Suprapubic skin (tissue), 4 donors: ENCODE measurements at places on chromosomes 4 and X. TPM values are rescaled to one million over a fixed set of nuclear protein-coding genes. Genes with fewer than 3 reads are reported as not detected.

The CYBB gene
- 3.7 TPM for total RNA-seq

The SPANXN4 gene
- total RNA-seq, result not detected

DNA sequence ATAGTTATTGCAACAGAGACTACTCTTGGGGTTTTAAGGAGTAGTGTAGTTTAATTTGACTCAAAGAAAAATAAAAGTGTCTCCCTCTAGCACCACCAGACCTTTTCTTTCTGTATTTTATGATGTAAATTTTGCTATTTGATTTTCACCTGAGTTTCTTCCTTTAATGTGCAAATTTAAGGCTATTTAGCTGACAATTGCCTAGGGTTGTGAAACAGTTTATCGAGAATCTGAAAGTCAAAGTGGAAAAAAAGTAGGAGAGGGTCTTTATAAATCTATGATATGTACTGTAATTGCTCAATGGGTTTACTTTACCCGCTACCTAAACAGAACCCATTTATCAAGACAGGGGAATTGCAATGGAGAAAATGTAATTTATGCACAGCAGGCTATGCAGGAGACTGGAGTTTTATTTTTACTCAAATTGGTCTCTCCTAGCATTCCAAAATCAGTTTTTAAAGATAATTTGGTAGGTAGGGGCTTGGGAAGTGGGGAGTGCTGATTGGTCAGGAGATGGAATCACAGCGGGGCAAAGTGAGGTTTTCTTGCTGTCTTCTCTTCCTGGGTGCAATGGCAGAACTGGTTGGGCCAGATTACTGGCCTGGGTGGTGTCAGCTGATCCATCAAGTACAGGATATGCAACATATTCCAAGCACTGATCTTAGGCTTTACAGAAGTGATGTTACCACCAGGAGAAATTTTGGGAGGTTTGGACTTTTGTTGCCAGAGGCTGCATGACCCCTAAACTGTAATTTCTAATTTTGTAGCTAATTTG is 228.6 kb upstream of the TACR3 start:
- DNase-seq, result no peak

- no peak for DNase-seq
Measured at GRCh38 chr4:65918212-65918611, 247.9 kb upstream of the EPHA5 start.

DNA sequence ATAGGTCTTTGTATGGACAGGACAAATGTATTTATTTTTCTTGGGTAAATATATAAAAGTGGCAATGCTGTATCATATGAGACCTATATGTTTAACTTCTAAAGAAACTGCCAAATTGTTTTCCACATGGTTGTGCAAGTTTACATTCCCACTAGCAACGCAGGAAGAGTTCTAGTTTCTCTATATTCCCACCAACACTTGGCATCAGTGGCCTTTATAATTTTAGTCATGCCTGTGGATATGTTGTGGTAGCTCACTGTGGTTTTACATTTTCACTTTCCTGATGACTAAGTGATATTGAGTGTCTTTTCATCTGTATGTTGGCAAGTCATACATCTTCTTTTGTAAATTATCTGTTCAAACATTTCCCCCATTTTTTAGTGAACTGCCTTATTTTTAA is 126.0 kb downstream of the EMCN start:
- no peak for DNase-seq
